ENCODE measurements at places on chromosomes 4 and X.

DNA sequence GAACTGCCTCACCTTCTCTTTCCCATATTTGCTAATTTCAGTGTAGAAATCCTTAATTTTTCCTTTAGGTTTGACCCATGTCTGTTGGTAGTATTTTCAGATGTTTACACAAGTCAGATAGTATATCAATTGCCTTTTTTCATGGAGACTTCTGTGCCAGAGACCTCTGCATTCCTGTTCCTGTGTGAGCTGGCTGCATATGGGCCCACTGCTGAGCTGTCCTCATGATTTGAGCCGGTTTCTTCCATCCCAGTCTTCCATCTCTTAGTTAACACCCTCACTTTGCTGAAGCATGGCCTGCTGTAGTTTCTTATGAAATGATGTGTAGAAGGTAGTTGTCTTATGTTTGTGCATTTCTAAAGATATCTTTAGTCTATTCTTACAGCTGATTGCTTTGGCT, 40.0 kb downstream of the CDS1 start:
- DNase-seq = no peak

- DNase-seq = no peak
These were observed 187.2 kb downstream of the FBXW7 start for GRCh38 chr4:152348670-152349069.

- no peak for DNase-seq
These were observed 195.0 kb upstream of the LDB2 start for GRCh38 chr4:17093481-17093880.

GRCh38 chrX:134202561-134202960, 34.4 kb upstream of the CCDC160 start:
- no peak for DNase-seq

DNA sequence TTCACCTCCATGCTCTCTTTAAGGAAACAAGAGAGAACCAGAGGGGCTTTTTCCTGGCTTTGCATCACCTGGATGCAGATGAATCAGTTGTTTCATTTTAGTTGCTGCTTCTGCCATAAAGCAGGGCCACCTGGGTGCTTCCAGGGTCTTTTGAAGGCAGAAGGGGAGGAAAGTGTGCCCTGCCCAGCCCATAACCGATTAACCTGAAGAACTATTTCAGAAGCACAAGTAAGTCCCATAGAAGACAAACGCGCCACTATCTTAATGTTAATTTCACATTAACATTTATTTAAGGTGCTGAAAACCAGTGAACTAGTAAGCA, 32.1 kb downstream of the IRF2 start:
- DNase-seq = no peak

DNA sequence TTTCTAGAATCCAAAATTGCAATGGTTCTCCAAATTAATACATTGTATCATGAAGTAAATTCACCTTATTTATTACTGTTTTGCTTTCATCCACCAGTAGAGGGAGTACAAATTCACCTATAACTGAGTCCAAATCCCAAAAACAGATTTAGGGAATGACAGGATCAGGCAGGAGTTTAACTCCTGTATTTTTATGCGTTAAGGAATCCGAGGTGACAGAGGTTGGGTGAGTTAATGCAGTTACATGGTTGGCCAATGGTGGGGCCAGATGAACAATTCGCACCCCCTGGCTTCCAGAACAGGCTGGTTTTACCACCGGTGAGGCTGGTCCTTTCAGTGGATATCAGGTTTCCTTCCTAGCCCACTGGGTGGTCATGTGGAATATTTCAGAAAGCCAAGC, 82.4 kb downstream of the MTNR1A start:
- no peak for DNase-seq

DNA sequence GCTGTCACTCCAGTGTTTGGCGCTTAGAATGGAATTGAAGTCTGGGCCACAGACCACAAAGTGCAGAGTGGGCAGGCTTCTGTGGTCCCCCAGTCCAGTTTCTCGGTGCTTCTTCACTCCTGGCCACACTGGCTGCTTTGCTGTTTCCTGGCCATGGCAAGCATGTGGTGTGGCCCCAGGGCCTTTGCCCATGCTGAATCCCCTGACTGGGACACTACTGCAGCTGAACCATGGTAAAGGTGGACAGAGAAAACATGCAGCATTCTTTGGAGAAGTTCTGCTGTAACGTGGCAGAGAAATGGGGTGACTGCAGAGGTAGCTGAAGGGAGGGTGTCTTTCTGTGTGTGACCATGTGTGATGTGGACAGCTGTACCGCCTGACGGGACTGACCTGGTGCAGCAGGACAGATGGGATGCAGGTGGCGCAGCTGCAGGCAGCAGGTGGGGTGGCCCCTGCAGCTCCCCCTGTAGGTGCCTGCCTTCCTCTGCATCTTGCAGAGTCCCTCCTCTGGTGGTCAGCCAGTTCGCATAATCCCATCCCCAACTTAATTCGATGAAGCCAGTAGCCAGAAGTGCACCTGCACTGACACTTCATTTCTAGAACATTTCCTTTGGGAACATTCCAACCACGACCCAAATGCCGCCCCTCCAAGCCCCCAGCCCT, 13.2 kb upstream of the S100P start:
- no peak for DNase-seq

GRCh38 chr4:155532373-155533085, 134.1 kb upstream of the GUCY1A1 start:
- DNase-seq = no peak

- no peak for DNase-seq
These were observed 17.5 kb downstream of the ANKRD50 start for GRCh38 chr4:124694946-124695598.

- DNase-seq = peak; percentile 33
These were observed 6.2 kb upstream of the NOX1 start for GRCh38 chrX:100880368-100880767.

DNA sequence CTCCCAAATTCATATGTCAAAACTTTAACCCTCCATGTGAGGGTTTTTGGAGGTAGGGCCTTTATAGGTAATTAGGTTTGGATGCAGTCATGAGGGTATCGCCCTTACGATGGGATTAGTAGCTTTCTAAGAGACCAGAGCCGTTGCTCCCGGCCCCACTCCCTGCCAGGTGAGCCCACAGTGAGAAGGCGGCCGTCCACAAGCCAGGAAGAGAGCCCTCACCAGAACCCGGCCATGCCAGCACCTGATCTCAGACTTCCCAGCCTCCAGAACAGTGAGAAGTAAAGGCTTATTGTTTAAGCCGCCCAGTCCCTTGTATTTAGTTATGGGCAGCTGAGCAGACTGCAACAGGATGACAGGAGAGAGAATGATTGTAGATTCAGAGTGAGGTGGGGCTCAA, 40.8 kb downstream of the DCTD start:
- DNase-seq = no peak

DNA sequence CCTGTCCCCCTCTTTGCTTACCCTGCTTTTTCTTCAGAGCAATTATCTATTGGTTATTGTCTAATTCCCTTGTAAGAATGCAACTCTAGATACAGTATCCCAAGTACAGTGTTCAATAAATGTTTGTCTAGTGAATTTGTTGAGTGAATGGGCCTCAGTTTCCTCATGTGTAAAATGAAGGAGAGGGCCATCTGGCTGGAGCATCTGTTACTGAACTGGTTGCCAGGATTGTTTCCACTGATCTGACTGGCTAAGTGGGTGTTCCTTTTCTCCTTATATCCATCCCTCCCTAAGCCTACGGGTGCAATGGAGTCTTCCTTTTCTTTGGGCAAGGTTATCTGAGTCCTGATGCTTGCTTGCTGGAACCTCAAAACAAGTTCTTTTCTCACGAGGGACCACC, 185.2 kb upstream of the RPS6KA3 start:
- DNase-seq = no peak

DNA sequence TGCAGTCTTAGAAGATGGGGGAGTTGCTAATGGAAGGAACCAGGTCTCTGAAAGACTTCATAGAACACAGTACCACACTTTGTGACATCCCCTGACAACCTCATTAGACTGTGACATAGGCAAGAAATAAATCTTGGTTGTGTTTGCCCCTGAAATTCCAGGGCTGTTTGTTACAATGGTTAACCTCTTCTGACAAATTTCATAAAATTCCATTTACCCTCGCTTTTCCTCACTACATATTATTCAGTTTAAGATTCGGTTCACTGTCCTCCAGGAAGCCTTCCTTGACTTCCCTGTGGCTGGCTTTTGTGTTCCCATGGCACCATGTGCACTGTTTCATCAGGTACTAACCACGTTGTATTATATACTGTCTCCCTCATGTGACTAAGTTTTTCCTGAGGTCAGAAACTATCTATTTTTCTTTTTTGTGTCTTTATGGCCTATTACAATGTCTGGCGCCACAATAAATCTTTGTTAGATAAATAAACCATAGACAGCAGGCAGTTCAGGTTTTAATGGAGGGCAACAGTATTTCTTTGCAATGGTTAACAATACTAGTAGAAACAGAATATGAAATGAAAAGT, 54.2 kb downstream of the ATXN3L start:
- DNase-seq = no peak

DNA sequence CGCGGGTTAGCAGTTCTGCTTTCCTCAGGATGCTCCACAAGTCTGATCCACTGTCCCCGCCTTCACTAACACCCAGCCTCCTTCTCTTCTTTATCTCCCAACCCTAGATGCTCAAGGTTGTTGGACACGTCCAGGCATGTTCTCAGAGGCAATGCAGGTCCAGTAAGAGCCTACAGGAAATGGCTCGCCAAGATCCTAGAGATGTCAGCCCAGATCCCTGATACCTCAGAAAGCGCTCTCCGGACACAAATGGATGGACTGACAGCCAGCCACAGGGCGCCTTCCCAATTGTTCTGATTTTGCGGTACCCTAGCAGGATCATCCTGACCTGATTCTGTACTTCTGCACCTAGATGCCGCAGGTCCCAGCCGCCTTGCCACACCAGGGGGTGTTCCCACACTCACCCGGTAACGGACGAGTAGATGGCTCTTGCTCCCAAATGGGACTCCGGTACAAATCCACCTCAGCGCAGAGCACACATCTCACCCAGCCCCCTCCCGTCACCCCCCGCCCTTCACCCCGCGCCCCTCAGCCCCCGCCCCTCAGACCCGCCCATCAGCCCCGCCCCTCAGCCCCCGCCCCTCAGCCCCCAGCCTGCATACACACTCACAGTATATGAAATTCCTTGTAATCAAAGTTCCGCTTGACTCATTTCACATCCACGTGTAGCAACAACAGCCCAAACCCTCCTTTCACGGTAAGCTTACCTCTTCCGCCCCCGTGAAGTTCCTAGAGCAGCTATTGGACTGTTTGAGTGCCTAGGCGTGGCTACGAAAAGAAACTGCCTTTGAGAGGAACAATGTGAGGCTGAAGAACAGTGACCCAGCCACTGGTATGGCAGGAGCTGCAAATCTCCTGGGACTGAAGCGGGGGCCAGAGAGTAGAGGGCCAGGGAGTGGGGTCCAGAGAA, at the start of gene EDA2R:
Gene EDA2R (minus strand): TSS at position 488 of the 910 bp plus-strand sequence. CDS start 23,058 bp downstream, outside the sequence.
- no peak for DNase-seq

- DNase-seq = no peak
These were observed 512.5 kb upstream of the SLIT2 start for GRCh38 chr4:19739101-19739651.

DNA sequence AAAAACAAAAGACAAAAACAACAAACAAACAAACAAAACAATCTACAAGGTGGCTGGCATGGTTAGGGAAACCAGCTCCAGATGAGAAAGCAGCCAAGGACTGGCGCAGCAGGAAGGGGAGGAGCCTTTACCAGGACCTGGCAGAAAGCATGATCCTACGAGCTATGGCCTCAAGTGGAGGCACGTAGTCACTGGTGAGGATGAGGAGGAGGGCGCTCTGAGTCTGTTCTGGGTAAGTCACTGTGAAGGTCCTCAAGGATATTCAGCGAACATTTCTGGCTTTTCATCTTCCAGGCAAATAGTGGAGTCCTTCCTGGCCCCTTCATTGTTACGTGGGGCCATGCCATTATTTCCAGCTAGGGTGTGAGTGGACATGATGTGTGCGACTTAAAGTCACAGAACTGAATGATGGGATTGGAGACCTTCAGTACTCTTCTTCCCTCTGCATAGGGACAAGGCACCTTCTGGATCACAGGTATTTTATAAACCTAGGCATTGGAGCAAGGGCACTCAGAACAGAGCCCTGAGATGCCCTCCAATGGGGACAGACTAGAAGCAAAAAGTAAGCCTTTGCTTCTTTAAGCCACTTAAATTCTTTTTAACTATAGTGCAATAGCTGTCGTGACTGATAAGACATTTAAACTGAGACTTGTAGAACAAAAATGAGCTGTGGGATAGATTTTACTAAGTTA, 771.3 kb downstream of the RAB28 start:
- DNase-seq = no peak

- no peak for DNase-seq
These were observed 14.5 kb downstream of the TMEM131L start for GRCh38 chr4:153480704-153481103.

DNA sequence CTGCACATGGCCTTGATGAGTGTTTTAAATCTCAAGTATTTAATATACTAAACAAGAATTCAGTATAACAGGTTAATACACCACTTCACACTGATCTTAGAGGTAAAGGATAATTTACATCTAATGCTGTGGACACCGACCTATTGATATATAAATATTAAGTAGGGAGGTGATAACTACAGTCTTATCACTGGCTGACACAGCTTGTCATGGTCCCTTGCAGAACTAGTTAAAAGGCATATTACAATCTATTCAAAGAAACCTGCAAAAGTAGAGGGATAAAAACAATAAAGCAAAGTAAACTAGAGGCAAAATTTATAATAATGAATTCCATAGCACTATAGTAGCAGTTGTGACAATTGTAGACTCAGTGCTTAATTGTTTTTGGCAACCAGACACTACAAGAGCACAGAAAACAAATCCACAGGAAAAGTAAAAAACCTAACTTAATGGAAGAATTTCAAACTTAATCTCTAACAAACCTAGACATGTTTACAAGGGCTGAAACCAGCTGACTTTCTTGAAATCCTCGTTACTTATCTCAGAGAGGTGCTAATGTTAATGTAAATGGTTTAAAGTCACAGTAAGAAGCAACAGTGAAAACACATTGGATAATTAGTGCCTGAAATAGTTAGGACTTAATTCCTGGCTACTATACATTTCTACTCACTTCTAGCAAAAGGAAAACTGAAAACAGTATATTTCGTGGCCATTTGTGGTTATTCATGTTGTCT, 25.0 kb downstream of the MFAP3L start:
- DNase-seq = no peak

DNA sequence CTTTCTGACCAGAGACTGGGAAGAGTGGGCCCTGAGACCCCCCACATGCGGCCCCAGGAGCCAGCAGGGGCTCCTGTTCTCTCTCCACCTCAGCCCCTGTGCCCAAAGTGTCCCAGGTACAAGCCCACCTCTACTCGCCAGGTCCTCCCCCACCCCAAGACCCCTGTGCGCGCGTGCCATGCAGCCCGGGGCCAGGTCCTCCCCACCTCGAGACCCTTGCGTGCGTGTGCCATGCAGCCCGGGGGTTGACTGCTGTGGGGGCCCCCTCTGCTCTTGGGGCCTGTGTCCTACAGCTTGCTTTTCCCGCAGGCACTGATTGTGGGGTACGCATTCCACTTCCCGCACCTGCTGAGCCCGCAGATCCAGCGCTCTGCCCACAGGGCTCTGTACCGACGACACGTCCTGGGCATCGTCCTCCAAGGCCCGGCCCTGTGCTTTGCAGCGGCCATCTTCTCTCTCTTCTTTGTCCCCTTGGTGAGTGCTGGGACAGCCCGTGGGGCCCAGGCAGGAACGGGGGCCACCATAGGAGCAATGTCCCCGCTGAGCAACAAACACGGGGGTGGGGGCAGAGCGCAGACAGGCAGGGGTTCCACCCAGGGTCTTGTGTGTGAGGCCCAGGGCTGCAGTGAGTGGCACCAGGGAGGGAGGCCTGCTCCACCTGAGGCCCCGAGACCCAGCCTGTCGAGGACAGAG, 20.3 kb downstream of the DGKQ start:
- DNase-seq = no peak

GRCh38 chr4:153522802-153523094, 56.6 kb downstream of the TMEM131L start:
- no peak for DNase-seq

GRCh38 chrX:55159551-55159950, 60.6 kb upstream of the PAGE5 start:
- no peak for DNase-seq
